ENCODE measurements at places on chromosomes 7 and 10.

DNA sequence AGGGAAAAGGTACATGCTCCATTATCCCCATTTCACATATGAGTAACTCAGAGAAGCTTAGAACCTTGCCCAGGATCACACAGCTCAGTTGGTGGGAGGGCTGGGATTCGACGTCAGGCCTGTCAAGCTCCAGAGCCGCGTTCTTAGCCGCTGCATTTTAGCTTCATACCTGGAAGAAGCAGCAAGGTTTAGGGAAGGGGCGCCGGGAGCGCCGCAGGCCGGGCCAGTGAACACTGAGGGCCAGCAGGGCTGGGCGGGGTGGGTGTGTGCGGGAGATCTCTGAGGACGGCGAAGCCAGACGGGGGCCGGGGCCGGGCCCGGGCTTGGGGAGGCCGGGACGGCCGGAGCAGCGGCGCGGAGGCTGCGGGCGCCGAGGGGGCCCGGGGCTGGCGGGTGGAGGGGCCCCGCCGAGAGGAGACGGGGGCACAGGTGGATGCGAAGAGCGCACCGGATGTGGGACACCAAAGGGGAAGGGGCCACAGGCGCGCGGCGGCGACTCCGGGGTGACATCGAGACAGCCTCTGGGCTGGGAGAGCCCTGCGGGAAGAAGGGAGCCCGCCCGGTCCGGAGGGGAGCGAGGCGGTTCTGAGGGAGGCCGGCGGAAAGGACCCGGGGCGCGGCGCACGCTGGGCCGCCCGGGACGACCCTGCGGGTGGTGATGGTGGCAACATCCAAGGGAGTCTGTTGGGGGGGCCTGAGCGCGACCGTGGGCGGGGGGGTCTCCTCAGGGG lies 498 bp downstream of the NDST2 start:
- no peak for DNase-seq

DNA sequence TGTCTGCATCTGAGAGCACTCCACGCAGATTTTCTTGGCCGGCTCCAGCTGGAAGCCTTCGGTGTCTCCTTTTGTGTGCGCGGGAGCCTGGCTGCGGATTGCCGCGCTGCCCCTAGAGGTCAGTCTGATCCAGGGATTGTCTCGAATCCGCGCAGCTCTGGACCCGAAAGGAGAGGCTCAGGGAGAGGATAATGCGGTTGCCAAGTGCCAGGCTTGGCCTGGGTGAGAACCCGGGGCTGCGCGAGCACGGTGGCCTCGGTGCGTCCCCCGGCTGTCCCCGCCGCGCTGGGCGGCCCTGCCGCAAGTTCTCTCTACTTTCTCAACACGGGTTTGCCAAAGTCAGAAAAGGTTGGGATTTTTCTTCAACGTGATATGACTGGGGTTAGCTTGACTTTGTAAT lies 140.9 kb downstream of the ADCYAP1R1 start:
- DNase-seq: peak; percentile 19

GRCh38 chr7:46428295-46428694 lies 507.2 kb upstream of the IGFBP3 start:
- no peak for DNase-seq

DNA sequence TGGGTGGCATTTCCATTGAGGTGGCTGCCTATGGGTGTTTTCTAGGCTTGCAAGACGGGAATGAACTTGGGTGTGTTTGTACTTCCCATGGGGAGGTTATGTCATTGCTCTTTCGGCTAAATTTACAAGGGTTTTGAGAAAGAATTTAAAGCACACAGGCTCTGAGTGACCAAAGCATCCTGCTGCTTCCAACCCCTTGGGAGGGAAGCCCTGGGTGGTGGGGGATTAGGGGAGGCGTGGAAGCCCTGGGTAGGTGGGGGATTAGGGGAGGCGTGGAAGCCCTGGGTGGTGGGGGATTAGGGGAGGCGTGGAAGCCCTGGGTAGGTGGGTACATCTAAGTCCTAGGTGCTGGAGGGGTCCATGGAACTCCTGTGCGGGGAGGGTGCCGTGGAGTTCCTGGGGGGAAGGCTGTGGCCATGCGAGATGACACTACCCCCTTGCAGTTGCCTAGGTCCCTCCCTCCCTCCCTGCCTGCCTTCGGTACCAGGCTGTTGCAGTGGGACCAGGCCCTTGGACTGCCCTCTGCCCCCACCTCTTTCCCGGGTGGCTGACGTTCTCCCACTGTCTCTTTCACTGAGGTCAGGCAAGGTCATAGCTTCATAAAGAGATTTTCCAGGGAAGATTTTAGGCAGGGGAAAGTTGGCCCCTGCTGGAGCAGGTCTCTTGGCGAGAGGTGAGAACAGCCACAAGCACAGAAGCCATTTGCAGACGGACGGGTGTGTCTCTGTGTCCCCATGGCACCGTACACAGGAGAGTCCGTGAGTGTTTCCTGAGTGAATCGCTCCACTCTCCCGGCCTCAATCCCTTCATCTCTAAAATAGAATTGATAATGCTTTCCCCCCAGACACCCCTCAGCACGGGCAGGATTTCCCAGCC lies 19.5 kb downstream of the PRF1 start:
- DNase-seq: no peak

- no peak for DNase-seq
These were observed 19.8 kb downstream of the MDFIC start for GRCh38 chr7:114941692-114942091.

DNA sequence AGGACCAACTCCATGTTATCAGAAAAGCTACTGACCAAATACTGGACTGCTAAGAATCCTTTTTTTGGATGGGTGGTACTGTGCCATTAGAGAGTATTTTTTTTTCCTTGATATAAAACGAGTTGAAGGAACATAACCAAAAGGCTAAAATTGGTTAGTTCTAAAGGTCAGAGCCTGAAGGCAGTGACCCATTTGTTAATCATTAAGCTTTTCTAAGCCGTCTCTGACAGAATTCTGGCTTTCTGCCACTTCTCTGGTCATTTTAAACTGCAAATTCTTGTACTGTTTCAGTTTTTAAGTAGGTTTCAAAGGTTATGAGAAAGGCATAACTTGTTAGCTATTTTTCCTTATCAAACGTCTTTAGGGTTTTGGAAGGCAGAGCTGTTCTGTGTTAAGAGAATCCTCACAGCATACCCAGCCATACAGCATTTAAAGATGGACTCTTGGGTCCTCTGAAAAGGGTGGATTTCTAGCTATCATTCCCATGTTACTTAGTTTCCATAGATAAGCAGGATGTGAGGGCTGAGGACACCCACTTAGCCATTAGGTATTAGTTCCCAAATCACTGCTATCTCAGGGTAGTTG lies 196.8 kb downstream of the RNLS start:
- DNase-seq: no peak

GRCh38 chr10:110698782-110699201 lies 54.7 kb downstream of the RBM20 start:
- no peak for DNase-seq

DNA sequence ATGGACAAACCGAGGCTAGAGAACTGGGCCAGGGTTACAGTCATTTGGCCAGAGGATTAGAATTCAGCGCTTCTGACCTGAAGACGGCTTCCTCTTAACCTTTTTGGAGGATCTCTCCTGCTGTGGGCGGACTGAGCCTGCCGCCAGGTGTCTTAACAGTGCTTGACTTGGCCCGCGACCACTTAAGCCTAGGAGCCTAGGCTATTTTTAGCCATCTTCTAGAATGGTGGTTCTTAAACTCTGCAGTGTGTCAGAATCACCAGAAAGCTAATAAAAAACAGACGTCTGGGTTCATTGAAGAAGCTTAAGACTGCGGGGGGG lies 722 bp downstream of the MDH2 start:
- DNase-seq: no peak

GRCh38 chr7:97298561-97298960 lies 181.1 kb downstream of the SDHAF3 start:
- no peak for DNase-seq

- DNase-seq: no peak
These were observed 56.9 kb downstream of the ATAD1 start for GRCh38 chr10:87761153-87761552.
